ENCODE measurements at places on chromosomes 6 and 20.

GRCh38 chr20:1319462-1319861, 9.5 kb downstream of the SDCBP2 start:
- DNase-seq, result no peak

DNA sequence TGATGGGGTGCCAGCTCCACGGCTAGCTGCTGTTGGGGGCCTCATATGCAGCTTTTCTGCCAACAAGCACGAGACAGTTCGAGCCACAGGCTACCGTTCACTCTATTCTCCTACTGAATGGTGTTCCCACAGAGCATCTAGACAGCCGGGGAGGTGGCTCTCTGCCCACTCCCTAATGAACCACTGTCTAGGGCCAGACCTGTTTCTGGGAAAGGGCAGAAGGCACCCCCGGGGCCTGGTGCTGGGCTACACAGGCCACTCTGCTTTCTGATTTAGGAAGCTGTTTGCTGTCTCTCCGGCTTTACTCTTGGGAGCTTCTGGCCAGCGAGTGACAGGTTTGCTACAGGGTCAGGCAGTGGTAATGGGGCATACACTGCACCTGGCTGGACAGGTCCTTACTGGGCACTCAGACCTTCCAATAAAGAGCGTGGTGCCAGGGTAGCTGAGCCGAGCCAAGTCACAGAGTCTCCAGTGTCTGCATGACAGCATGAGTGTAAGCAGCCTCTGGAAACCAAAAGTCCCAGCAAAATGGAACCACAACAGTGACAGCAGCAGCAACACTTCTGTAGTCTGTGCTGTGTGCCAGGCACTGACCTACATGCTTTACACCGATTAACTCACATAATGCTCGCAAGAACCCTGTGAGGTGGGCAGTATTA, 8.4 kb downstream of the CCDC167 start:
- DNase-seq, result no peak

DNA sequence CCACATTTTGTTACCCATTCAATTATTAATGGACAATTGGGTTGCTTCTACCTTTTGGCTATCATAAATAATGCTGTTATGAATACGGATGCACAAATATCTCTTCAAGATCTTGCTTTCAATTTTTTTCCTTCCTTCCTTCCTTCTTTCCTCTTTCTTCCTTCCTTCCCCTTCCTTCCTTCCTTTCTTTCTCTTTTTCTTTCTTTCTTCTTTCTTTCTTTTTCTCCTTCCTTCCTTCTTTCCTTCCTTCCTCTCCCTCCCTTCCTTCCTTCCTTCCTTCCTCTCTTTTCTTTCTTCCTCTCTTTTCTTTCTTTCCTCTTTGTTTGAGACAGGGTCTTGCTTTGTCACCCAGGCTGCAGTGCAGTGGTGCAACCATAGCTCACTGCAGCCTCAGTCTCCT, 39.2 kb downstream of the ZNF184 start:
- no peak for DNase-seq

DNA sequence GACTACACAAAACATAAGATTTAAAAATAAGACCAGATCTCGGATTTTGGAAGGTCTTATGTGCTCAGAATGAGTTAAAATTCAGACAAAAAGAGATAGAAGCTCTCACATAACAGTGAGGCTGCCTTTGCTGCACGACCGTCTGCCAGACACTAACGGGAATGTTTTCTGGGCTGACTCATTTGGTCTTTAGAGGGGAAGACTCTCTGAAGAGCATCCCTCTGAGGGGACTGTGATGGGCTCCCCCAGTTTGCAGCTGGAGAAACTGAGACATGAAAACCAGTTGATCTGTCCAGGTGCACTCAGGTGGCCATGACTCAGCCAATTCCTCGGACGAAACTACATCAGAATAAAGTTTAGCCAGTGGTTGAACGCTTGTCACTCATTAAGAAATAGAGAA, 153.9 kb downstream of the RNASET2 start:
- no peak for DNase-seq

DNA sequence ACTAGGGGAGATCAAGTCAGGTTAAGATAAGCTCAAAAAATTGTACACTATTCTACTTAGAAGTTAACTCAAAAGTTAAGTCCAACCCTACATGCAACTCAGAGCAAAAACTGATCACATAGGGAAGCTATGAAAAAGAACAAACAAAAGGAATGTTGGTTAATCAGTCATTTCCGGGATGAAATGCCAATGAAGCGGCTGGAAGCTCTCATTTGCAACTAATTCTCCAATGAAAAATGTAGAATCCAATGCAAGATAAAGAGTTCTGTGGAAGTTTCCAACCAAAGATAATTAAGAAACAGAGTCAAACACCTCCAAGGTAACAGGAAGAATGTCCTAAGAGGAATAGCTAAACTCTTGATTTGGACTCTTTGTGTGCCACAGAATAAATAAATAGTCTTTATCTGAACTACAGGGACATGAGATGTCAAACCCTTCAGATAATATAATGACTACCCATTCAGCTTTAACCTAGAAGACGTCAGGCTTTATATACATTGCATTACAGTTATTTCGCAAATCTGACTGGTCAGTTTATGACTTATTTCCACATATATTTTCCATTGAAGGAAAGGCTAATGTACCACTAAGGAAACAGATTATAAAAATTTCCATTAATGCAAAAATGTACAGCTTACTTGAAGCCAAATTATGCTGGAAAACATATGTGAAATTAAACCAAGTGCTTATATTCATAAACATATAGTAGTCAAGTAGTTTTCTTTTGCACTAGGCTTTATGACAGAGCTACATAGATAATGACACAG, 48.0 kb upstream of the DST start:
- no peak for DNase-seq

DNA sequence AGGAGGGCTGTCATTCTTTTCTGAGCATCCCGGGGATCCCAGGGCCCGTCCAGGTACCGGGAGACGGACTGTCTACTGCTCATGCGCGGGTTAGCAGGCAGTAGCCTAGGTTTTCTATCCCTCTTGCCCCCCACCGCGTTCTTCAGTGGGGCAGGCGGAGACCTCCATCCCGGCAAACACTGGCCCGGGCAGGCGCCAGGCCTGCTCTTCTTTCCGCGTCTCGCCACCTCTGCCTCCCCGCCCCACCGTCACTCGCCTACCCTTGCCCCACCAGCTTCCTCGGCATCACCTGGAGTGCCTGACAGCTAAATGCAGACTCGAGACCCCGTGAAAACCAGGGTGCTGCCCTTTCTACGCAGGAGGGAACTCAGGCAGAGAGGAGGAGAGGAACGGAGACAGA, 1937.7 kb upstream of the DEFB115 start:
- DNase-seq, result no peak
